ENCODE measurements at places on chromosomes 11 and 22.

- DNase-seq: no peak
Observed at GRCh38 chr11:111148953-111149352, 96.6 kb upstream of the POU2AF2 start.

DNA sequence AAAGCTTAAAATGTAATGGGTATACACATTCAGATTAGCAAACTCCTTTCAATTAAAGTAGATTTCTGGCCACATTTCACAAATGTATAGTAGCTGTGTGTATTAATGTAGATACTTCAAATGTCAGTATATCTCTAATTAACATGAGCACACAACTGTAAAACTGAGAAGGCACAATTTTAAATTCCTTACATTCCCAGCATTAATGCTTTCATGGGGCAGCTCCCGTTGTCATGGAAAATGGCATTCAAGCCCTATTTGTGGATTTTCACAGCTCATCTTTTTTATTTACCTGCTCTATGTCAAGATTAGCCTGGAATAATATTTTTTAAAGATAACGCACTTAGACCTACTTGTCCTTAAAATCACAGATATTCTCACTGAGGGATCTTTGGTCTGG lies 113.6 kb upstream of the SOX6 start:
- no peak for DNase-seq

GRCh38 chr11:1220941-1221721 lies 1.7 kb upstream of the MUC5B start:
- no peak for DNase-seq

DNA sequence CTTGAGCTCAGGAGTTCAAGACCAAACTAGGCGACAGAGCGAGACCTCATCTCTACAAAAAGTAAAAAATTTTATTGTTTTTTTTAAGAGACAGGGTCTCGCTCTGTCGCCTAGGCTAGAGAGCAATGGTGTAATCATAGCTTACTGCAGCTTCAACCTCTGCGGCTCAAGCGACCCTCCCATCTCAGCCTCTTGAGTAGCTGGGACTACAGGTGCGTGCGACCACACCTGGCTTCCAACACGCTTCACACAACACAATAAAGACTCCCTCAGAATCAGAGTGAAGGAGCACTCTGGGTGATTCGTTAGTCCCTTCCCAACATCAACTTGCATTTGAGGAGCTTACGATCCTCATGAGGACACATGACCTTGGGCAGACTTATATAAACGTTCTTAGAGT lies 79.5 kb upstream of the APOA1 start:
- DNase-seq: no peak

DNA sequence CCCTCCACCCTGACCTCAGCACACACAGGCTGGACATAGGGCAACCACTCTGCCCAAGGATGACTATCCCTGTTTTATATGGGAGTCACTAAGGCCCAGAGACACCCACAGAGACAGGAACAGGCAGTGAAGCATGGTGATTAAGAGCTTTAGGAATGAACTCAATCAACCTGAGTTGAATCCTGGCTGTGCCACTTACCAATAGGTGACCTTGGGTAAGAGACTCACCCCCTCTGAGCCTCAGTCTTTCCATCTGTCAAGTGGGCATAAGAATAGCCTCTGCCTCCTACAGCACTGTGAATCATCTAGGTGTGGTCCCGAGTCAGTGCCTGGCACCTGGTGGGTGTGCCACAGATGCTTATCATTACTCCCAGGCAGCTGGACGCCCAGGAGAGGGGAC lies 6.8 kb downstream of the CRYBB1 start:
- DNase-seq: no peak

DNA sequence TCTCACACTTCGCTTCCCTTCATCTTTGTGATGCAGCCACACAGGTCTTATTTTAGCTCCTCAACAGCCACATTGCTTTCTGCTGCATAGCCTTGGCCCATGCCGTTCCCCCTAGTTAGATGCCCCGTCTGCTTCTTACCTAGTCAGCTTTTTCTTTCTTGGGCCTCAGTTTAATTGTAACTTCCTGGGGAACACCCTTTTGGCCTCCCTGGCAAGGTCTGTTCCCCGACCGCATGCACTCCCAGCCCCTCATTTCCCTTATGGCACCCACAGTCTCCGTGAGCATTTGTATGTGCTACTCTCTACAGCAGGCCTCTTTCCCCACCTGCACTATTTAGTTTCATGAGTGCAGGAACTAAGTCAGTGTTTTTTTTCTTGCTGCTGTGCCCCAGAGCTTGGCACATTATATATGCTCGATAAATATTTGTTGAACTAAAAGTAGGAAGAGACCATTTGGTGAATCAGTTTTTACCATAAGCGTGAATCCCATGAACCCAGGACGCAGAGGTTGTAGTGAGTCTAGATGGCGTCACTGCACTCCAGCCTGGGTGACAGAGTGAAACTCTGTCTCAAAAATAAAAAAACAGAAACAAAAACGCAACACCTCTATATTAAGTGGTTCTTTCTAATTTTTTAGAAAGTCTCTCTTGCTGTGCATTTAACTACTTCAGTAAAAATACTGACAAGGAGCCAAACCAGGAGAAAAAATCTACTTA lies 38.5 kb downstream of the TNRC6B start:
- peak; percentile 28 for DNase-seq

DNA sequence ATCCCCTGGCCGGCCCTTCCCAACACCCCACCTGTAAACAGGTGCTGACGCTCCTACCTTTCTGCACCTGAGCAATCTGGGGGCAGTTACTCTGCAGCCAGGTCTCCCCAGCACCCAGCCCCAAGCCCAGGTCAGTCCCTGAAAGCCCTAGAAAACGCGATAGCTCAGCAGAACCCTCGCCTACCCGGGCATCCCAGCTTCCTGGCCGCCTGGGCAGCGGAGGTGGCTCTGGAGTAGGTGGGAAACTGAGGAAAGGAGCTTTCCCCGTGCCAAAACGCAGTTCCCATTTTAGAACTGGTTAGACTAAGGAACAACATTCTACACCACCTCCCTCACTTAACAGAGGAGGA lies 445 bp downstream of the SYTL2 start:
- no peak for DNase-seq

DNA sequence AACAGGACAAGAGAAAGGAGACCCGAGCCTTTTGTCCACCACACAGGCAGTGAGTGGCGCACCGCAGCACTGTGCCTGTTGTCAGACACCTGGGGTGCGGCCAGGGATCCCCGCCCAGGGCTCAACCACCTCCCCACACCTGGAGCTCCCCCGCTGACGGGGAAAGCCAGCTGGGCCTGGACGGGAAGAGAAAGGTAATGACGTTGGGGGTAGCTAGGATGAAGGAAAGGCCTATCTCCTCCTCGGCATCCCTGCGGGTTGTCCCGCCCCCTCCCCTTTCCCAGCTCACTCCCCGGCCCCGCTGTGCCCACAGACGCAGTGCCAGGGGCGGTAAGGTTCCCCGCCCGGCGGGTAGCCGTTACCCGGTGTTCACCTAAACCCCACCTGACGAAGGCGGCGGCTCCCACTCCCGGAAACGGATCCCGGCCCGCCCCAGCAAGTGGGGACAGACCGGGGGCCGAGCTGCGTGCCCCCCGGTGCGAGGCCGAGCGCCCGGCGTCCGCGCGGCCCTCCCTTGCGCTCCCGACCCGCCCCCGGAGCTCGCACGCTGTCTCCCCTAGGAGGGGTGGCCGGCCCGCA lies 495 bp downstream of the HYOU1 start:
- DNase-seq: peak; percentile 23

- no peak for DNase-seq
Observed at GRCh38 chr11:65973439-65974110, 12.0 kb downstream of the SART1 start.

DNA sequence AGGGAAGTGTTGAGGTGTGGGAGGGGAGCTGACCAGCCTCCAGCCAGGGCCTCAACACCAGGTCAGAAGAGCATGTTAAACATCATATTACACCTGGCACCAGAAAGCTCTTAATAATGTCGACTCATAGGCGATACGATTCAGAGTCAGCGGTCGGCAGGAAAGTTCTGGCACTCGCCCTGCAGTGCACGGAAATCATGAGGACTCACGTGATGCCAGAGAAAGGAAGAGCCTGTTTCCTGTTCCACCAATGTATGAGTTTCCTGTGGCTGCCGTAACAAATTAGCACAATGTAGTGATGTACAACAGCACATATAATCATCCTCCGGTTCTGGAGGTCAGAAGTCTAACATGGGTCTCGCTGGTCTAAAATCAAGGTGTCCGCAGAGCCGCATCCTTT lies 198.8 kb downstream of the BARX2 start:
- DNase-seq: no peak

DNA sequence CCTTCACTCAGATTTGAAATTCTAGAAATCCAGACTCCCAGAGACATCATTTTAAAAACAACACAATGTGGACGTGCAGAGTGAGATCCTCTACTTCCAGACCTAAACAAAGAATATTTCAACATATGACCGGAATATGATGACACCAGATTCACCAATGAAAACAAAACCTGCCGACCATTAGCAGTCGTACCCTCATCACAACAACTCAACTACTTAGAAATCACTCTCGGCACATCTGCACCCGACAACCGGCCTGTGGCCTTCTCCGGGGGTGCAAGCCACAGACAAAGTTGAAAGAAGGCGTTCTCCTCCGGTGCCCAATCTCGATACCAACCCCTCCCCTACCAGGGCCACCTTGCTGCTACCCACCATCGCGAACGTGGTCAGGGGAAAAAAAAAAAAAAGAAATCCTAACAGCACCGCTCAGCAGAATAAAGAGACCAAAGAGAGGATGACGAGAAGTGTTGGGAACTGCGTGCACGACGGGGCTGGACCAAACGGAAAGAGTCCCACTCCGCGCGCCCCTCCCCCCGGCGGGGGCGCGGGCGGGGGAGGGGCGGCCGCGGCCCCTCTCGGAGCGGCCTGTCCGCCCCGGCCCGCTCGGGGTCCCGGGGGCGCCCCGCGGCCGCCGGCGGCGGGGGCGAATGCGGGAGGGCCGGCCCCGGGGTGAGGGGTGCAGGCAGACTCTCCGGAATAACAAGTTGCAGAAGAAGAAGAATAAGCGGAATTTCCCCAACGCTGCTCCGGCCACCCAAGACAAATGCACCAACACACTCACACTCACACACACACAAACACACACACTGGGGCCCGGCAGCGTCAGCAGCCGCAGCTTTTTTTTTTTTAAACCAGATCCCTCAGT lies 1.7 kb downstream of the PHF21A start:
- peak; percentile 68 for DNase-seq

DNA sequence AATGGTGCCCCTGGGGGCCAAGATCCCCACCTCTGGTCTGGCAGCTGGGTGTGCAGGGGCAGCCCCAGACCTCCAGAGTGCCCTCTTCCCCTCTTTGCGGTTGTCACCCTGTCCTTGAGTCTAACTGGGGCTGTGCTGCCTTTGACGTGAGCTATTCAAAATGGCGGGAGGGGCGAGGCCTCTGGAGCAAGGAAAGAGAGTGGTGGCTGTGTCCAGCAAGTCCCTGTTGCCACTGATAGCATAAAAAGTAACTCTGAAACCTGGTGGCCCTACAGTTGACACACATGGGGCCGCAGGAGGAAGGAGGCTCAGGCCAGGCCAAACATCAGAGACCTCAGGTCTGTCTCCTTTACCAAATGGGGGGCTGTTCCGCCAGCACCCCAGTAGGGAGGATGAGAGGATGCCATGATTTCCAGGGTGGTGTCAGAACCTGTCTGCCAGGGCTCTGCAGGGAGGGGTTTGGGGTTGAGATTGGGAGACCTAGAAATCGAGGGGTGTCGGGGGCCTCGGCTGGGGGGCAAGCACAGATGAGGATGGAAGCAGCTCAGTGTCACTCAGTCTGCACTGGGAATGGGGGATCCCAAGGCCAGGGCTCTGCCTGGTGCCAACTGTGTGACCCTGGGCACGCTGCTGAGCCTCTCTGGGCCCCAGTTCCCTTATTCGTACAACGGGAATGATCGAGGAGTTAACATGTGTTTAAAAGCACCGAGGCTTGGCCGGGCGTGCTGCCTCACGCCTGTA lies 49.2 kb upstream of the KCNQ1OT1 start:
- DNase-seq: no peak

DNA sequence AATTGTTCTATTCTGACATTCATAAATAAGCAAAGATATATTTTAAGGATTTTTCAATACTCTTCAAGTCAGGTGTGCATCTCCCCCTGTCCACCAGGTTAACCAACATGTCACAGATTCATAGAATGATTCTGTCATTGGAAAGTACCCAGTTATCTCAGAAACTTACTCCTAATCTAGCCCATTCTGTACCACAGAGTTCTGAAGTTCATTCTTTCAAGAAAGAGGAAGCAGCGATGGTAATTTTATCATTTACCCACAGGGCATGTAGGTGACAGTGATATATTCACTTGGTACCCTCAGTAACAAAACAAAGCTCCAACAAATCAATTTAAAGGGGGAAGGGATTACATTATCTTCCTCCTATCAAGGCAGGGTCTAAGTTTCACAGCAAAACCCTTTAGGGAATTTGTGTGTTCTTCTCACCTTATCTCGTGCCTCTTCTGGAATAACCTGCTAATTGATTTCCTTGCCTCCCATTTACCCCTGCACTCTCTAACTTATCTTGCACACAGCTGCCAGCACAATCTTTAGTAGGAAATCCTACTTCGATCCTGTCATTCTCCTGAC lies 19.0 kb upstream of the MPPED2 start:
- no peak for DNase-seq

DNA sequence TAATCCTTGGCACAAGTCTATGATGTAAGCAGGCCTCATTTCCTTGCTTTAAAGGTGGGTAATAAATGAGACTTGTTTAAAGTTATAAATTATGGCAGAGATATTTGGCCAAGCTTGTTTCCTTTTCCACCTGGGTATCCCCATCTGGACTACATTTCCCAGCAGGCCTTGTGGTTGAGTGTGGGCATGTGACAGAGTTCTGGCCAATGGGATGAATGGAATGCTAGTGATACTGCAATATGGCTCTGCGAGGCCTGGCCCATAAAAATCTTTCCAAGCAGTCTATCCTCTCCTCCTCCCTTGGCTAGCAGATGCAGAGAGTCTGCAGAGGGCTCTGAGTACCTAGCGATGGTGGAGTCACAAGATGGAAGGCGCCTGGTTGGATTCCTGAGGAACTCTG lies 102.5 kb downstream of the TIMP3 start:
- DNase-seq: peak; percentile 39

DNA sequence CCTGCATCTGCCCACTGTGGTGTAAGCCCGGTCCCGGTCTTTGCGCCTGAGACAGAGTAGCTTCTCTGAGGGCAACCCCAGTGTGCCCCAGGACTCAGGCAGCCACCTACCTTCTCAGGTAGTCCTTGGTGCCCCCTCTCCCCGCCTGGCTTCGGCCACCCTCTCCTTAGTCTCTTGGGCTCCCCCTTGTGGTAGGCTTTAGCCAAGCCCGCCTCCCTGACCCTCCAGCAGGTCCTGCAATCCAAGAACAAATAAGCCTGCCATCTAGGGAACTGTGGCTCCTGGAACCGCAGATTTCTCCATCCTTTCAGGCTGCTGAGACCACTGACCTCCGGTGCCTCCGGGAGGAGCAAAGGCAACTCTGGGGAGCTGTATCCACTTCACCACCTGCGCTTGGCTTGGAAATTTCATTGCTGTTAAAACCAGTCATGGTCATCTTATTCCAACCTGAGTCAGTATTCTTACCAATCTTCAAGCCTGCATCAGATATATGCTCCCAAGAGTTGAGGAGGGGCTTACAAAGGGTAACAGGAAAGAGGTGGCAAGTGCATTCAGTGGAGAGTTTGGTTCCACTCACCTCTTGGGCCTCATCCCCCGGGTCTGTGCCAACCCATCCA lies 52.8 kb upstream of the TENM4 start:
- peak; percentile 53 for DNase-seq

GRCh38 chr11:115496892-115497291 lies 7.3 kb downstream of the CADM1 start:
- no peak for DNase-seq

All from activated CD4-positive, alpha-beta T cell treated with anti-CD3 and anti-CD28 coated beads, Interleukin-2, amount 50 U/mL, for 16 hours (primary cell).